ENCODE measurements at places on chromosomes 7 and 10.

GRCh38 chr7:35676211-35676610 is 18.7 kb downstream of the HERPUD2 start:
- no peak for DNase-seq

- DNase-seq = no peak
Observed at GRCh38 chr7:127059475-127059874, 193.3 kb downstream of the GRM8 start.

GRCh38 chr7:1744296-1745017 is 74.4 kb downstream of the ELFN1 start:
- no peak for DNase-seq

GRCh38 chr10:43116596-43116995 is 21.6 kb upstream of the CSGALNACT2 start:
- no peak for DNase-seq

GRCh38 chr10:26478061-26478460 is 39.9 kb downstream of the APBB1IP start:
- no peak for DNase-seq

- DNase-seq = no peak
Observed at GRCh38 chr10:106519376-106520030, 645.0 kb downstream of the SORCS1 start.

- no peak for DNase-seq
Observed at GRCh38 chr10:114357515-114357996, 46.7 kb downstream of the AFAP1L2 start.

DNA sequence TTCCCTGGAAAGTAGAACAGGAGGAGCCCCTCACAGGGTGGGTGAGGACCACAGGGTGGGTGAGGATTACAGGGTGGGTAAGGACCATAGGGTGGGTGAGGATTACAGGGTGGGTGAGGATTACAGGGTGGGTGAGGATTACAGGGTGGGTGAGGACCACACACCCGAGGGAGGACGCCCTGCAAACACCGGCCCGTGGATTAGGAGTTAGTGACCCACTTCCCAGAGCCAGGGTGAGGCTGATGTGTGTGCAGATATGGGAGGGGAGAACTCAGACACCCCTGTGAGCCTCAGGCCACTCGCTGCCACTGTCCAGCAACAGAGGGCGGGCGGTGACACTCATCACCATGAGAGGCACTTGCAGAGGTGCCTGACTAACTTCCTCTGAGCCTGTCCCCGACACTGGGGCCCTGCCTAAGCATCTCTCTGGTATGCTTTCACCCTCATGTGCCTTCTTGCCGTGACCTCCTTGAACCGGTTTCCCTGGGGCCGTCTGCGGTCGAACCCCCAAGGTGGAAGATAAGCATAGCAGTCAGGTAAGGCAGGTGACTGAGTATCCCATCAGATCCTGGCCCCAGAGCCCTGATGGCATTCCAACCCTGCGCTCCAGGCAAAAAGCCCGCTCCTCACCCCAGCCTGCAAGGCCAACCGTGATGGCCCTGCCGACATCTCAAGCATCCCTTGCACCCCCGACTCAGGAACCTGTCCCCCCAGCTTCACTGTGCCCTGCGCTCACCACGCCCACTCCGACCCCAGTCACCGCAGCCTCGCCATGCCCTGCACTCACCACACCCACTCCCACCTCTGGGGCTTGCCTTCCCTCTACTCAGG is 74.1 kb downstream of the FAM53B start:
- DNase-seq = no peak

DNA sequence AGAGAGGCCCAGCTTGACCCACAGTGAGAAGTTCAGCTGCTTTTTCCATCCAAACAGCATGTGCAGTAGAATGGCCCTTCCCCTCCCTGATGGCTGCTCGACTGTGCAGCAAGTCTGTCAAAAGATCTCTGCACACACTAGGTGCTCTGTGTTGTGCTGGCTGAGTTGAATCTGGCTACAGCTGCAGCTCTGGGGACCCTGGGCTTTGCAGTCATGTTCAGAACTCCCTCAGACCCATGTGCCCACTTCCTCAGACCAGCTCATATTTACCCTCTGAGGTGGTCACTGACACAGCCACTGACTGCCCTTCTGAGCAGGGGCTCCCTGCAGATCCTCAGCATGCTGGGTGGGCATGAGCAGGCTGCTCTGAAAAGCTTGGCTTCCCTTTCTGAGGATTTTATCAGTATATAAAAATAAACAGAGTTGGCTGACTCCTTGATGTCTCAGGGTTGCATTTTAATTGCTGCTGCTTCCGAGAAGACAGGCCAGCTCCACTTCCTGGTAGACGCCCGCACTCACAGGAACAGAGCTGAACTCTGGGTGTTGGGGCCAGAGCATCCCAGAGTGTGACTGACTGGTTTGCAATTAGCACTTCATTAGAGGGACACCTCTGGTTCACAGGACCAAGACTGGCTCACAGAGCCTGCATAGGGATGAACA is 507.9 kb downstream of the RPS24 start:
- no peak for DNase-seq

- DNase-seq = no peak
Observed at GRCh38 chr7:122225874-122226273, 78.7 kb downstream of the FEZF1 start.

GRCh38 chr7:123674399-123675180 is 18.9 kb downstream of the LMOD2 start:
- no peak for DNase-seq

GRCh38 chr10:112367516-112367915 is 6.4 kb upstream of the ACSL5 start:
- no peak for DNase-seq

- no peak for DNase-seq
Observed at GRCh38 chr7:147818317-147818716, 772.2 kb upstream of the C7orf33 start.

- DNase-seq = no peak
Observed at GRCh38 chr10:99403674-99404073, 26.8 kb downstream of the GOT1 start.

- peak; percentile 98 for DNase-seq
Observed at GRCh38 chr7:156640257-156640948, at the start of gene RNF32. TSS of gene RNF32 (plus strand) at chr7:156640774. CDS start at chr7:156643878, 3,104 bp downstream.

DNA sequence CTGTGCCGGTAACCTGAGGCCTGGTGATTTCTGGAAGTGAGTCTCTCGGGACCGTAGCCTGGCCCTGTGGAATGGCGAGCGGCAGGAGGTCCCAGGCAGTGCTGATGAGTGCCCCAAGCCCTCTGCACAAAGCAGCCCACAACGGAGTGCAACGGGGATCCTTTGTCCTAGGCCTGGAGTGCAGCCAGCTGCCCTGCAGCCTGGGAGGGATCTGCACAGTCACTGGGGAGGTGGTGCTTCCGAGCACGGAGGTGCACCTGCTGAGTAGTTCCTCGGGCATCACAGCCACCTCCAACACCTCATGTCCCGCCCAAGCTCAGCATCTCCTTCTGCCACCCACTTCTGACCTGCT is 162.8 kb upstream of the ZMIZ1 start:
- DNase-seq = no peak
